Progenitor cell of endocrine pancreas (in vitro differentiated cells): ENCODE measurements at places on chromosomes 2 and 18. TPM values are rescaled to one million over a fixed set of nuclear protein-coding genes. Genes with fewer than 3 reads are reported as not detected.

GRCh38 chr2:230319211-230319862, 7.7 kb upstream of the SP140L start:
- no peaks in the 10 kb centered on the region for H3K4me1 ChIP-seq
- no peak overlapping the region for H3K4me3 ChIP-seq

The OTX1 gene
- 1.0 and 1.2 TPM in 2 replicates for total RNA-seq

GRCh38 chr2:226050822-226051221, 651.3 kb downstream of the NYAP2 start:
- H3K4me3 ChIP-seq: no peak overlapping the region
- no peaks in the 10 kb centered on the region for H3K27me3 ChIP-seq
- no peak for DNase-seq
- no peaks in the 10 kb centered on the region for H3K36me3 ChIP-seq
- no peak overlapping the region for H3K27ac ChIP-seq

GRCh38 chr2:31216734-31217133, 581 bp downstream of the CAPN14 start:
- H3K4me1 ChIP-seq: peaks cover 14% of the 10 kb centered on the region
- H3K27ac ChIP-seq: no peak overlapping the region
- no peak overlapping the region for H3K4me3 ChIP-seq
- H3K36me3 ChIP-seq: no peaks in the 10 kb centered on the region
- H3K27me3 ChIP-seq: peaks cover 4% of the 10 kb centered on the region

The PLA2R1 gene
- total RNA-seq: 1.3 and 1.7 TPM in 2 replicates

GRCh38 chr18:677951-678381, 20.5 kb downstream of the TYMS start:
- peak overlapping the region; percentile 73 for H3K27ac ChIP-seq
- H3K36me3 ChIP-seq: peaks cover 10% of the 10 kb centered on the region
- no peak overlapping the region for H3K4me3 ChIP-seq
- DNase-seq: no peak
